ENCODE measurements at places on chromosomes 6 and 20.

- no peak for DNase-seq
Observed at GRCh38 chr6:106110164-106110826, 24.2 kb downstream of the PRDM1 start.

DNA sequence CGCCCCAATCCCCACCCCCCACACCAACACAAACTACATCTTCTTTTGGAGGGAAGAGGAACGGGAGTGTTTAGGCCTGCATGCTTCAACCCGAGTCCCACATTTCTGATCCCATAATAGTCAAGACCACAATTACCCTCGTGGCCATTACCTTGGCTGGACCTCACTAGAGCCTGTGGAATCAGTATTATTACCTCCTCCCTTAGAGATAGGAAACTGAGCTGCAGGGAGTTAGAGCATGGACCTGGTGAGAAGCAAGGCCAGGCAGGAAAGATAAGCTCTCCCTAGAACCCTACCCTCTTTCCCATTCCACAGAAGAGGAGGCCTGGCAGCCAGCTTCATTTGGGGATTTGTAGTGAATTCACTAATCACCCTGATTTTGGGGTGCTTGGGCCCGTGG lies 74.1 kb downstream of the NCR2 start:
- no peak for DNase-seq

DNA sequence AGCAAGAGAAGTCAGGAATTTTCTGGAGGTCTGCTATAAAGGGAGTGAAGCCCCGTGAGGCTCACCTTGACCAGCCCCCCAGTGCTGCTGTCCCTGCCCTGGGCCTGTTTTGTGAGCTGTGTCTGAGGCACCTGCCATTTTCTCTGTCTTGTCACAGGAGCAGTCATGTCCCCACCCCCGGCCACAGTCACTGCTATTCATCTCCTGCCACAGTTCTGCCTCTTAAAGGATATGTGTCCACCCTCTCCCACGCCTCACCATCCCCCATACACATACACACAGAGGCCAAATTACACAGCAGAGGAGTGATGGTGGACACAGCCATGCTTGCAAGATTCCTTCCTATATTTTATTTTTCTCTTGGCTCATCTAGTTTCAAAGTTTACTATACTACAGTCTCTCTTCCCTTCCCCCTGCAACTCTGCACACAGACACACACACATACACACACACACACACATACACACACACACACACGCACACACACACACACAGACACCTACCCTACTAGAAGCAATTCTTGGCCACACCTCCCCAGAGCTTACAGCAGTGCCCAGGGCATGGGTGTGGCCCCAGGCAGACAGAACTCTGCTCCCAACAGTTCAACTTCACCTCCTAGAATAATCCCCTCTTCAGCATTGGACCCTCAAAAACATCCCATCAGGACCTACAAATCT lies 68.7 kb upstream of the TAB2 start:
- no peak for DNase-seq

GRCh38 chr6:105051941-105052471 lies 95.1 kb downstream of the LIN28B start:
- DNase-seq: no peak

GRCh38 chr6:132479131-132479530 lies 33.8 kb downstream of the STX7 start:
- DNase-seq: no peak

DNA sequence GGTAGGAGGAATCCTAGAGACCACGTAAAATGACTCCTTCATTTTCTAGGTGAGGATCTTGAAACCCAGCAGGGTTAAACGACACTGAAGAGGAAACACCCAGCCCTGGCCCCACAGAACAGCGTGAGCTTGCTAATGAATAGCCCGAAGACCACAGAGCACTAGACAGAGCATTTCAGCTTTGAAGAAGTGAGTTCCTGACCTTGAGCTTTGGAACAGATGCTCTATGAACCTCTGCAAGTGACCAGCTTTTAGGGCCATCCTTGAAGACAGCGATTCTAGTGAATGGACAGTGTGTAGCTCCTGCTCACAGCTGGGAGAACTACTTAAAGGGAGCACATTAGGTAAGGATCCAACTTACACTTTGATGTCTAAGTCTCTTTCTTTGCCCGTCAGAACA lies 74.0 kb upstream of the FRMD1 start:
- no peak for DNase-seq

DNA sequence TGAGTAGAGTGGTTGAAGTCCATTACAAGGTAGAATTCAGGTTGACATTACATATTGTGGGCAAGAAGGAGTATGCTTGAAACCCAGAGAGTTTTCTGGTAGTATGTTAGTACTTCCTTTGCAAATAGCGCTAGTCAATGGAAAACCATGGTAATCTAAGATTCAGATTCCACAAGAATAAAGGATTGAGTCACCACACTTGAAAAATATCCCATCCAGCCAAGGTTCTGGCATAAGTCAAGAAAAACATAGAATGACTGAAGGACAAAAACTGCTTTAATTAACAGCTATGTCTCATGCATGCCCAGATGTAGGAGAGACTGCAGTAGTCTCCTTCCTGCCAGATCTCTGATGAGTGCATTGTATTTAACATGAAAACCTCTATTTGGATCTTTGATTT lies 469.8 kb downstream of the BMP2 start:
- no peak for DNase-seq

- DNase-seq: no peak
Observed at GRCh38 chr20:2449386-2449785, 21.2 kb downstream of the SNRPB start.

GRCh38 chr6:144349690-144350527 lies 64.8 kb downstream of the UTRN start:
- no peak for DNase-seq

GRCh38 chr6:106648651-106649308 lies 19.4 kb downstream of the QRSL1 start:
- no peak for DNase-seq

DNA sequence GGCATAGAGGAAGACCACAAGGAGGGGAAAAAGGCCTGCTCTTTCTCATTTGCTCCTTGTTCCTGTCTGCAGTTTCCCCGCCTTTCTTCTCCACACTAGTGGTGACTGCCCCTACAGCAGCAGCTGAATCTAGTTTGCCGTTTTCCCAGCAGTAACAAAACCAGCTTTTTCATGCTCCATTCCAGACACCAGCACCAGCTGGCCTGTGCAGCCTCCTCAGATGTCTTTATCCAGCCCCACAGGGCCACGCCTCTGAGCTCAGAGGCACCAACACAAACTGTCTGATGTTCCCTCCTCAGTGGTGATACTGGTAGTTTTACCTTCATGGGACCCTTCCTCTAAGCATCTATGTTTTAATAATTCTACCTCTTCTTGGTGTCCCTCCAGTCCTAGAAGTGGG lies 70.4 kb upstream of the SLC24A3 start:
- no peak for DNase-seq

DNA sequence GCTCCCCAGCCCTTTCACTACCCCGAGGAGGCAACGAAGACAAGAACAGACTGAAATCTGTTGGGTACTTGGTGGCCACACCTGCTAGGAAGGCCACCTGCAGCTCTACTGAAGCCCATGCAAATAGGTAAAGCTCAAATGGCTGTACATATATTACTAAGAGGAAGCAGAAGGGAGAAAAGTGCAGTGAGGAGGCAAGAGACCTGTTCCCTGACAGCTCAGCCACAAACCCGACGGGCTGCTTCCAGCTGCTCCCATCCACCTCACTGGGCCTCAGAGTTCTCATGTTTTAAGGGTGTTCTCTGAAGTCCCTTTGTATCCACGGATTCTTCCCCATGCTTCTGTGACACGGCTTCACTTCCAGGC lies 24.6 kb downstream of the TRAM2 start:
- no peak for DNase-seq

- no peak for DNase-seq
Observed at GRCh38 chr6:139784222-139784769, 409.8 kb upstream of the CITED2 start.

- DNase-seq: no peak
Observed at GRCh38 chr20:32580970-32581838, 3.9 kb downstream of the NOL4L start.

GRCh38 chr6:109342506-109342905 lies 39.8 kb downstream of the CD164 start:
- DNase-seq: no peak

GRCh38 chr6:162671580-162672165 lies 55.9 kb downstream of the PRKN start:
- no peak for DNase-seq

DNA sequence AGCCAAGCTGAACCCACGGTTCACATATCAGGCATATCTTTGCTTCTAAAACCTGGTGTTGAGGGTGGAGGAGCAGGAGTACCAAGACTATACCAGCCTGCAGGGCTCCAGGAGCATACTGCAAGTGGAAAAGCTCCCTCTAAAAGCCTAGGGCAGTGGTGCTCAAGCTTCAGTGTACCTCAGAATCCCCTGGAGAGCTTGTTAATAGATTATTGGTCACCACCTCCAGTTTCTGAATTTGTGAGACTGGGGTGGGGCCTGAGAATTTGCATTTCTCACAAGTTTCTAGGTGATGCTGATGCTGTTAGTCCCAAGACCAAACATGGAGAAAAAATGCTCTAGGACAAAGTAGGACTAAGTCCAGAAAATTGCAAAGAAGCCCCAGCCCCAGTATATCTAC lies 65.4 kb downstream of the FILIP1 start:
- DNase-seq: no peak

GRCh38 chr6:47200536-47201334 lies 109.0 kb downstream of the TNFRSF21 start:
- no peak for DNase-seq

DNA sequence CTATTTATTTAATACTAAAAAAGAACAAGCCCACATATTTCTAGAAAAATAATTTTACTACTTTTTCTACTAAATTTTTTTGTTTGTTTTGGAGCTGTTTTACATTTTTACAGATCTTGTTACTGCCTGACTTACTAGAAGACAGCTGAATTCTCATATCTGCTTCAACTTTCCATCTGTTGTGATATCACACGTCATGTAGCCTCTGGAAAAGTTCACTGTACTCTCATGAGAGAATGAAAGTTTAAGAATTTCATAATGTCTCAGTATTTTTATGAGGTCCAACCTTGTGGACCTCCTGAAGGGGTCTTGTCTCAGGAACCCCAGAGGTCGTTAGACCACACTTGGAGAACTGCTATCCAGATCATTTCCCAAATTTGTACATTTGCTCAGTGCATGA lies 81.7 kb upstream of the MTHFD1L start:
- no peak for DNase-seq

DNA sequence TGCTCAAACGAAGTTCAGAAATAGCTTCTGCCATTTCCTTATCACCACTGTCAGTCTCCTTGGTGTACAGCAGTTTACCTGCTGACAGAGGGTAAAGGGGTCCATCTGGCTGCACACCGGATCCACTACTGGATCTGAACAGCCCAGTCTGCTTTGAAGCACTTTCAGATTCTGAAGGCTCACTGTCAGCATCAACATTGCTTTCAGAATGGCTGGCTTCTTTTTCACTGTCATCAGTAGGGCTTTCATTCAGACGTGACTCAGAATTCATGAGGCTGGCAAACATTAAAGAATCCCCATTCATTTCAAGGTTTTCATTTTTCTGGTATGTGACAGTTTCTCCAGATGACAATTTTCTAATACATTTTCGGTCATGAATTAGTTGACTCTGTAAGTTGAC lies 21.0 kb upstream of the PNISR start:
- no peak for DNase-seq

DNA sequence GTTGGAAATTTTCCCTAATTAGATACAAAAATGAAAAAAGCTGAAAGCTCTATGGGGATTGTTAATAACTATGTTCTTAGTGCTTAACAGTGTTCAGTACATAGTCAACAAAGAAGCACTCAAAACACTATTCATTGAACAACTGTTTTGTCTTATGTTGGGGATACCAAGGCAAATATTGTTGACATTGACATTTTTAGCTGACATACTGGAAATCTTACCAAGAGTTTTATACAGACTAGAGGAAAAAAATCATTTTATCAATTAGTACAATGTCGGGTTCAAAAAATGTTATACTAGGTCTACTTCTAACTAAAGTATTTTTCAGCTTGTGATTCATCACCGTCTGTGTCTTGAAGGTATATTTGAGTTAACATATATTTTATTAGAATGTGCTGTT lies 40.2 kb downstream of the KLHL31 start:
- no peak for DNase-seq

DNA sequence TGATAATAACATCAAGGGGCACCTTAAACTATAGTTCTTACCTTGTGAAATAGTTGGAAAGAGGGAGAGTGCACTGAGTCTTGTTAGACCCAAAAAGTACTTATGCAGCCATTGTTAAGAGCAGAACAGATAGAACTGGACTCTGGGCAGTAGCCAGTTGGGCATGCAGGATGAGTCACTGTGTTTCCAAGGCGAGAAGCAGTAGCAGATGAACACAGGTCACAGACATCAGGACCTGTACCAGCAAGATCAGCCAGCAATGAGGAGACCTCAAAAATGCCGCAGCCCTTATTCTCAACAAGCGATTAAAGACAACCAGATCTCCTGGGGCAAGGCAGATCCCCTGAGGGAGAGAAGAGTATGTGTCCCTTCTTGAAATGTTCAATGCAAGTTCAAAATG lies 79.0 kb downstream of the SAMD3 start:
- DNase-seq: no peak

DNA sequence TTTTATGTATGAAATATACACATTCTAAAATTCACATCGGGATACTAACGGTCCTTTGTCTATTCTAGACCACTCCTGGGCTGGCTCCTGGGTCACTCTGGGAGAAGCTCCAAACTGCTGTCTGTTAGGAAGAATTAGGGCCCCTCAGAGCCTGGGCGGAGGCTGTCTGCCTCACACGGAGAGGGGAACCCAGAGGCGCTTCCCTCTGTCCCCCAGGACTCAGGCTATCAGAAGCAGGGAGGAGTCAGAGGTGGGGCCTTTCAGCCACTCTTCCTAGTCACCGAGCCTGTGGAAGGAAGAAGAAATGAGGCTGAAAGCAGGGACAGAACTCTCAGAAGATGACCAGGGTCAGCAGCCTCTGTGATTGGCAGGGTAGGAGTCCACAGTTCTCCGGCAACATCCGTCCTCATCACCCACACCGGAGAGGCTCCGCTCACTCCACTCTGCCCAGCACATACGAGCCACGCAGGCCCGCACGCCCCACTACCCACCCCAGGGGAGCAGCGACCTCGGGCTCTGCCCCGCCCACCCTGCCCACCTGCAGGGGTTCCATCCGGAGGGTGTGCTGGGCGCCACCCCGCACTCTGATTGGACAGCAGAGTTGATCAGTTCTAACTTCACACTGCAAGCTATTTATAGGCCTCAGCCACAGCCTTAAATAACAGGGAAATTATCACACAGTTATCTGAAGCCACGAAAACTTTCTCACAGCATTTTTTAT lies 182.1 kb upstream of the AFDN start:
- DNase-seq: no peak

- no peak for DNase-seq
Observed at GRCh38 chr6:149209871-149210775, 107.4 kb upstream of the TAB2 start.

- no peak for DNase-seq
Observed at GRCh38 chr20:25313593-25313992, 65.7 kb downstream of the PYGB start.

DNA sequence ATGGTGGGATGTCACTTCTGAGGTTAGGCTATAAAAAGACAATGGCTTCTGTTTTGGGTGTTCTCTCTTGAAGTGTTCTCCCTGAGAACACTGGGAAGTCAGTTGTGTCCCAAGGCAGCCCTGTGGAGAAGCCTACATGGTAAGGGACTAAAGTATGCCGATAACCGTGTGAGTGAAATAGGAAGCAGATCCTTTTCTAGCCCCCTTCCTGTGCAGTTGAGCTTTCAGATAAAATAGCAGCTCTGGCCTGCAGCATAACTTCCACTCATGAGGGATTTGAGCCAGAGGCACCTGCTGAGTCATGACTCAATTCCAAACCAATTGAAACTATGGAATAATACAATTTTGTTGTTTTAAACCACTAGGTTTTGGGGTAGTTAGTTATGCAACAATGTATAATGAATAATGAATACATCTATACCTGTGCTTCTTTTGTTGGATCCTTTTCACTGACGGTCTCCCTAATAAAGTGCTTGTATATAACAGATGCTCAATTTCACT lies 241.6 kb downstream of the TFAP2B start:
- DNase-seq: no peak
